ENCODE measurements at places on chromosomes 3 and 15.

- no peak for DNase-seq
Measured at GRCh38 chr15:64000183-64000951, 45.9 kb downstream of the DAPK2 start.

DNA sequence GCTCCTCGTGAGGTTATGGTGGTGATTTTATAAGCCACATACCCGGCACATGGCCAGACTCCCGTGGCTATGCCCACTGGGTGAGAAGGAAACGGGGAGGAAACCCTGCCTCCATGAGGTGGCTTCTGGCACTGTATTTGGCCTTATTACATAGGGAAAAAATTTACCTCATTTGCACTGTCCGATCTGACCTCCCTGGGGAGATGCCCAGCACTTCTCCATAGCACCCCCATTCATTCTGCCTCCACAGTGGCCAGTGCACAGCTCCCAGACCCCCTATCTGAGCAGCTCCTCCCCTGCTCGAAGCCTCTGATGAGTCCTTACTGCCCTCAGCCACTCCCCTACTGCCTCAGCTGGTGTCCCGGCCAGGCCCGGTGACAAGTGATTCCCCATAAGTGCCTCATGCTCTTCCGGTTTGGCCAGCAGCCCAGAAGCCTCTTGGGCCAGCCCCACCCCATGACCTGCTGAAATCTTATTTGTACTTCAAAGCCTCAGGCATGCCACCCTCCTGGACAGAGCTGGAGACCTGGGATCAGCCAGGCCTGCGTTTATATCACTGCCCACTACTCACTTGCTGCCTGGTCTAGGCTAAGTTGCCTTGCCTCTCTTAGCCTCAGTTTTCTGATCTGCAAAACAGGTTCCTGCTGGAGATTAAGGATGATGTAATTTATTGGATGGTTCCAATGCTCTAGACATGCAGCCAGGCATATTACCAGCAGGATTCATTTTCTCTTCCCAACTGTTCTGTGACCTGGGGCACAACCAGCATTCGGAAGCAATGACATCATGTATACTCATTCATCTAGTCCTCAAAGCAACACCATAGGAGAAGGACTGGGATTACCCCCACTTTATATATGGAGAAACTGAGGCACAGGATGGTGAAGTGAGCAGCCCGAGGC lies 30.6 kb upstream of the SLC6A6 start:
- peak; percentile 92 for DNase-seq

DNA sequence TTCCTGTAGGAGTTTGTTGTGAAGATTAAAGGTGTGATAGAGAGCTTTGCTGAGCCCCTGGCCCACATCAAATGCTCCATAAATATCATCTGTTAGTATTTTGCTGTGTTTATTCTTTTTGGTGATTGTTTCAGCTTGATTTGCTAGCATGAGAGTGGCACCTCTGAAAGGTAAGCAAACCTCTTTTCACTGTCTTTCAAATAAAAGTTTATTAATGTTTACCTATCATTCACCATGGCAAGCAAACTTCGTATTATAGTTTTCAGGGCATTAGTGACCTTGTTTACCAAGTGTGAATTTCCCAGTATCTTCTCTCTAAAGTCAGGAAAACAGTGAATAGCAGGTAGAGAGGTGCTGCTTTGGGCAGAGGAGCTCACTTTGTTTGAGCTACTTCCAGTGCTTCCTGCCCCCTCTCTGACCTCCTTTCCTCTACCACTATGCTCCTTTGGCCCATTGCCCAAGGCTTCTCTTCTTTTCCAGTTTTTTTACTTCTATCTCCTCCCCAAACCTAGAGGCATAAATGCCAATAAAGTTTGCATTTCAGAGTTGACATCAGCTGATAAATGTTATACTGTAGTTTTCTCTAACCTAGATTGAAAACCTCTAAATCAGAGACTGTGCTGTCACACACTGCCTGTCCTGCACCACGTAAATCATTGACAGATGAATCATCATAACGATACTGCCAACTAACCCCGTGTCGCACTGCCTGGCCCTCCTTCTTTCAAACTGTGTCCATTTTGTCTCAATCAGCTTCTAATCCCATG lies 569.0 kb downstream of the TUSC7 start:
- no peak for DNase-seq

GRCh38 chr3:49076646-49077045 lies 17.2 kb downstream of the QRICH1 start:
- no peak for DNase-seq

DNA sequence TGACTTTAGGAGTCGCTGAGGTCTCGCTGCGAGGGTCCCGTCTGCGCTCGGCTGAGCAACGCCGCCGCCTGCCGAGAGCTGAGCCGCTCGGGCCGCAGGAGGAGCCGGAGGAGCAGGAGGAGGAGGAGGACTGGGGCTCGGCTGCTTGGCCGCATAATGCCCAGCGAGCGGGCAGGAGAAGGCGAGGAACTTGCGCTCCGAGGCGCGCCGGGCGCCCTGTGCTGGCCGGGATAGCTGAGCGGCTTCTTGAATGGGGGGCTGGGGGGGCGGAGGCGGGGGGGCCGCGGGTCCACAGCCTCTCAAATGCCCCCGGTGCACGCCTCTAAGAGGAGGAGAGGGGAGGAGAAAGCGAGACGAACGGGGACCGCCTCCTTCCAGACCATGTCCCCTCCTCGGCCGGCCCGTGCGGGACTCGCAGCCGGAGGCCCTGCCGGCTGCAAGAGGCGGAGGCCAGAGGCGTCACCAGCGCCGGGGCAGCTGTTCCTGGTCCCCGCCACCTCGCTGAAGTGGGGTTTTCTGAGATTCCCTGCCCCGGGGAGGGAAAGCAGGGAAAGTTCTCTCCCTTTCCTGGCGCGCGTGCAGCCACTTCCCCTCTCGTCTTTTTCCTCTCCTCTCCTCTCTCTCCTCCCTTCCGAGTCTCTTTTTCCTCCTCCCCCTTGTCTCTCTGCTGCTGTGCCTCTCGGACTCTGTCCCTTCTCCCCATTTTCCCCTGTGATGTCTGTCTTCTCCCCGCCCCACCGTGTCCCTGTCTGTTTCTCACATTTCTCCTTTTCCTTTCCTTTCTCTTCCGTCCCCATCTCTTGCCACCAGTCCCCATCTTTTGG lies at the start of gene ADAMTS9:
Gene ADAMTS9, minus strand, starts transcription at position 220 of the 824 bp plus-strand sequence. CDS start 343 bp downstream, outside the sequence.
- no peak for DNase-seq

DNA sequence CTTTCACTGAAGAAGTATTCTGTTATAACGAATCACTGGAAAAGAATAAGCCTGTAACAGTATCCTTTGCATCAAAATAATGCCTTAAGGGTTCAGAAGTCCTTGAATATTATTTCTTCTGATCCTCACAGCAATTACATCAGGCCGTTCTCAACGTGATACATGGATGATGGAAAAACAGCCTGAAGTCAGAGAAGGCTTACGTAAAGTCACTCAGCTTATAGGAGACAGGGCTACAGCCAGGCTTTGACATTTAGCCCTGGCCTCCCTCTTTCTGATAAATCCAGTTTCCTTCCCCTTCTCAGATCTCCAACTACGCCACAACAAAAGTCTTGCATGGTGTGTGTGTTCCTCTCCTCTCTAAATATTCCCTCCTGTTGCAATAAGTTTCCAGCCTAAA lies 131.9 kb downstream of the ANO10 start:
- DNase-seq = peak; percentile 34

- DNase-seq = peak; percentile 59
Measured at GRCh38 chr3:183825456-183826161, at the start of gene MAP6D1. TSS of gene MAP6D1 (minus strand) at chr3:183825577. CDS start at chr3:183825547, 30 bp downstream.

DNA sequence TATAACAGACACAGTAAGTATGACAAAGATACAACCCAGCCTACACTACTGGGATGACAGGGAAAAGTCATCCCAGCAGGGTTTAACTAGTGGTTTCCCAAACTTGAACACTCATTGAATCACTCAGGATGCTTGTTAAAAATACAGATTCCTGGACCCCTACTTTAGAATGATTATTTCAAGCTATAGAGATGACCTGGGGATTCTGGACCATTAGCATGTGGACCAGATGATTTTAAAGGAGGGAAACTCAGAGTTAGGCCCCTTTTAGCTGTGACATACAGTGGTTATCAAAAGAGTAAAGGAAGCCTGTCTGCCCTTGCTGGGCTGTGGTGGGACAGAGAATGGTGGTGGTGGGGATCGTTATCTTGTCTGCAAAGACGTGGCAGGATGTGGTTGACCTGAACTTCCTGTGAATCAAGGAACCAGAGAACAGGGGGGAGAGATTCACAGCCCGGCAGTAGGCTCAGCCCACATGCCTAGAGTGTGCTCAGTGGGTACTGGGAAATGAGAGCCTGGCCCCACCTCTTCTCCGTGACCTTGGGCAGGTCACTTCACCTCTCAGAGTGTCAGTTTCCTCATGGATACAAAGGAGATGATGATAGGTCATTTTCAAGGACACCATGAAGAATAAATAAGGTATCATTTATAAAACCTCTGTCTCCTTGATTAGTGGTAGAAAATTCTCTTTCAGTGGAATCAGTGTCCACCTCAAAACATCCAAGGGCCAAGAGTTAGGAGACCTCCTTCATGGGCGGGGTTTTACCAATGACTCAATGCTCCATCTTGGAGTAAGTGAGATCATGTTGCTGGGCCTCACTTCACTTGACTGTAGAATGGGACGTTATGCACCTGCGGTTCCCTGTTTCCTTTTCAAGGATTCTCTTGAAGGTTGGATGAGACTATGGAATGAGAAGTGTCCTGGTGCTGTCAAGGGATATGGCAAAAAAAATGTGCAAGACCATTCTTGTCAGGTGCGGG lies 306.5 kb downstream of the RPLP1 start:
- DNase-seq = peak; percentile 40

DNA sequence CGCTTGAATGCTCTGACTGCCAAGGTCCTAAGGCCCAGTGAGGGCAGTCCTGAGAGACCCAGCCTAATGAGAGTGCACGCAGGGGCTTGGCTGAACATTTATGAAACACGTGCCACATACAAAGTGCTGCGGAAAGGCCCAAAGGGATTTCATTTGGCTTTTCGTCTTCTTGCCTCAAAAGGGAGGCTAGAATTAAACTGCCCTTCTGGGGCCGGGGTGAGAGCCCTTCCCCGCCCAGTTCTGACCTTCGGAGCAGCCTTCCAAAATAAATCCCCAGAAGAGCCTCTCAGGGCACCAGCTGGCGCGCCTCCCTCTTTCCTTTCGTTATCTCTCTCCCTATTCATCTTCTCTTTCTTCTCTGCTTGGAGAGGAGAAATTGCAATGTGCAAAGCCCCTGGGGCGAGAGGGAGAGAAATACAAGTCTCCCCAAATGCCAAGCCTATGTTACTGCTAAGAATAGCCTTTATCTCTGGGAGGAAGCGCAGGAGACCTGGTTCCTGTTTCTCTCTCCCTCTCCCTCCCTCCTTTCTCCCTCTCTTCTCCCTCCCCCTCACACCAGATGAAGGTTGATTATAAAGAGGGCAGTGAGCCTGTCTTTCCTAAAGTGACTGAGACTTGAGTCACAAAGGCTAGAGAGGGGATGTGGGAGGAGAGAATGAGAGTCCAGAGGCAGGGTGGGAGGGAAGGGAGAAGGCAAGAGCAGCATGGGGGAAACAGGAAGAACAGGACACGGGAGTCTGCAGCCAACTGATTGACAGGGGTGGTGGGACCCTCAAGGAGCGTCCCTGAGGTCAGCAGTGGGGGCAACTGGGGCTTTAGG lies 36.7 kb upstream of the NDUFB4 start:
- peak; percentile 87 for DNase-seq

DNA sequence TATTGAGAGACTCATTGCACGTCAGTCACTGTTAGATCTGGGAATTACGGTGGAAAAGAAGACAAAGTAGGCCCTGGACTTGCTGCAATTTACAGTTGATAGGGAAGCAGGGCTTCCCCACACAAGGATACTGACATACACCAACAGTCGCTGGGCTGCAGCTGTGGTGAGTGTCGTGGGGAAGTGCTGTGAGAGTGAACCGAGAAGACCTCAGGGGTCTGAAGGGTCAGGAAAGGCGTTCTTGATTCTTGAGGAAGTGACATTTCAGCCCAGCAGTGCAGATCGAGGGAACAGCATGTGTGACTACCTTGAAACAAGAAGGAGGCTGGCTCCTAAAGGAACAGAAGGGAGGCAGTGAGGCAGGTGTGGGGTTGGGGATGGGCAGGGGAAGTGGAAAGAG lies 22.5 kb downstream of the MYZAP start:
- DNase-seq = peak; percentile 25

DNA sequence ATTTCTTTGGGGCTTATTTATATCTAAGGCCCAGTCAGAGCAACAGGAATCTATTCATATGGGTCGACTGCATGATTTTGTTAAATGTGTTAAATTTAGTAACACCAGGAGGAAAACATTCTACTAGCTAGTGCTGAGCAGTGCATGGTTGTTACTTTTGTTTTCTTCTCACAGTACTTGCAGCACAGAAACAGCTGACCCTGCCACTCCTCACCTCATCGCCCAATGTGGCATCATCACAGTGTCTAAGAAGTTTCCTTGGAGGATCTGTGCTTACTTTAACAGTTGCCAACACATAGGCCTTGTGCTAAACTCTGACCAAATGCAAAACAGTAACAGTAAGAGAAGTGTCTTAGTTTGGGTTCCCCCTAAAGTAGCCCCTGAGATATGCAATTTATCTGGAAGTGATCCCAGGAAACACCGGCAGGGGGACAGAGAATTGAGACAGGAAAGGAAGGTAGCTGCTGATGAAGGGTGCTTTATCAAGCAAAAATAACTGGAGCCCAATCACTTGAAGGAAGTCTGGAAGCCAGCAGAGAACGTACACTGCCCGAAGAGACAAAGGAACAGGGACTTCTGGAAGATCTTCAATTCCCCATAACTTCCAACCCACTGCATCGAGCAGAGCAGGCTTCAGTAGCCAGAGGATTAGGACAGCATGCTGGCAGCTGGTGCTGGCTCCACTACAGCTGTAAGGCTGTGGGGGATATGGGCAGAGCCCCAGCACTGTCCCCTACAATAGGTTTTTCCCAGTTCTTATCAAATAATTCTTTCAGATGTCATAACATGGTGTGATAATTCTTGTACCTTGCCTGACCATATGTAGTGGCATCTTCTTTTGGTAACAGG lies 36.0 kb upstream of the ULK4 start:
- peak; percentile 40 for DNase-seq

DNA sequence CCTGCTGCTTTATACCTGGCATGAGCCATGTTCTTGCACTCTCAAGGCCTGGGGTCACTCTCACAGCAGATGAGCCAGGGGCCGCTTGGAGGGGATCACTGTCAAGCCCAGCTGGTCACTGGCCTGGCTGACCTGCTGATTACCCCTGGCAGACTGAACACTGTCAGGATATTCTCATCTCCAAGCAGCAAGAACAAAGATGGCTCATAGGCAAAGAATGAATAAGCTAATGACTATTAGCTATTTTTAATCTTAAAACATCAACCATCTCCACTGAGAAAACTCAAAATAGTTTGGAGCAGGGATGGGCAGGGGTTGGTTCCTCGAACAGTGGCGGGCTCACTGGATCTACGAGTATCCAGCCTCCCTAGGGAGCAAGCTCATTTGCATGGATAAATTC lies 64.4 kb upstream of the ACAN start:
- no peak for DNase-seq

GRCh38 chr15:92155934-92156333 lies 237.7 kb upstream of the ST8SIA2 start:
- no peak for DNase-seq

- DNase-seq = no peak
Measured at GRCh38 chr15:26045516-26045915, 182.4 kb upstream of the ATP10A start.

- DNase-seq = no peak
Measured at GRCh38 chr3:123149525-123149924, 52.2 kb upstream of the SEC22A start.
